Stimulated activated CD8-positive, alpha-beta memory T cell treated with anti-CD3 and anti-CD28 coated beads, Interleukin-7, amount 100 ng/mL, for 24 hours (primary cell): ENCODE measurements at places on chromosomes 5 and 9.

DNA sequence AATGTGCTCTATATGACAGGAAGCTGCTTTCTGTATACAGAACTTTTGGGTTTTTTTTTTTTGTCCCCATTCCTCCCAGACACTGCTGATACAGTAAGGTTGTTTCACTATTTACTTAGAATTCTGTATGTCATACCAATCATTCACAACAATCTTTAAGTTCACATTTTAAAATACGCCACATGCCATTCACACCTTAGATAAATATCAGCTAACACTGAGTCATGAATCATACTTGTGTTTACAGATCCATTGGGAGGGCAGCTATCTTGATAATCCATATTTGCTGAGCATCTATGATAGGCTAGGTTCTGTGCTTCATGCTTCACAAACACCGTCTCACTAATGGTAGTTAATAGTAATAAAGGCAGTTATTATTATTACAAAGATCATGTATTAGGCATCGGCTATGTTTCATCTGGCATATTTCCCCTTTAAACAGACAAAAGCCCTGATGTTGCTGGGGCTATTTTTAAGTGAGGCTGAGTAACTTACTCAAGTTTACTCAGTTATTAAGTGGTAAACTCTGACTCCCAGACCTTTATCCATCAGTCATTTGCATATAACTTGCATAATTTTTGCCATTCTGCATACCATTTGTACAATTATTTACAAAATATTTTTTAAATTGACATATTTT is 152.2 kb upstream of the HMHB1 start:
- DNase-seq: no peak

DNA sequence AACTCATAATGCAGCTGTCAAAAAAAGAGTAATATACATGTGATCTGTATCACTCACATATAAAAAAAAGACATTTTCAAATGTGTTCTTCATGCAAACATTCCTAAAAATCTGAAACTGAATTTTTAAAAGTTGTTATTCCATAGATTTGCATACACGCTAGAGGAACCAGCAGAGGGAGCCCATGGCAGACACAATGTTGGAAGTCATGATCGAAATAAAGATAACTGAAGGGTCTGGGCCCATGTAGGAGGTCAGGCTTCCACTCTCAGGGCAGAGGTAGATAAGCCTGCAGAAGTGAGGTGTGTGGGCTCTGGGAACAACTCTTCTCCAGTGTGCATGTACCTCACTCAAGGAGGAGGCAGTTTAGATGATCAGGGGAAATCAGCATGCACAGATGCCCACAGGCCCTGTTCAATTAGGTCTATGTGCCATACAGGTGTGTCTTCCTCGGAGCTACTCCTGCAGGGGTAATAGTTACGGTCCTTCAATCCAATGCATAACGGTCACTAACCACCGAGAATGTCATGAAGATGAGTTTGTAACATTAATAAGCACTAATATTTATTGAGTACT is 208.6 kb downstream of the EPB41L4A start:
- DNase-seq: no peak

DNA sequence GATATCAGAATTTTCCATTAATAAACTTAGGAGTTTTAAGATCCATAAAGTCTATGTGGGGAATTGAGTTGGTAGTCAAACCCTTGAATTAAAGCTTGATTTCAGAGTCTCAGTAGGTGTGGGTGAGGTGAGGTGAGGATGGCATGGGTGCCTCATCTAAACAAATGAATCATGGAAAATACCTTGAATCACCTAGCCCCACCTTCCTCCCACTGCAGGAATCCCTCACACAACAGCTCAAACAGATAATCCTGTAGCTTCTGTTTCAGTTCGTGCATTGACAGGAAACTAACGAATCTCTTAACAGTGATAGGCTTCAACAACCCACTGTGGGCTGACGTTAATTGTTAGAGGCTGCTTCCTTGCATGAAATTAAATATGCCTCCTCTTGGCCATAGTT is 185.0 kb downstream of the SREK1 start:
- DNase-seq: no peak

GRCh38 chr9:13948037-13948436 is 365.9 kb downstream of the NFIB start:
- DNase-seq: no peak

- no peak for DNase-seq
Observed at GRCh38 chr9:37905776-37906175, 1.8 kb upstream of the SLC25A51 start.
